ENCODE measurements at places on chromosomes 3 and 15.

DNA sequence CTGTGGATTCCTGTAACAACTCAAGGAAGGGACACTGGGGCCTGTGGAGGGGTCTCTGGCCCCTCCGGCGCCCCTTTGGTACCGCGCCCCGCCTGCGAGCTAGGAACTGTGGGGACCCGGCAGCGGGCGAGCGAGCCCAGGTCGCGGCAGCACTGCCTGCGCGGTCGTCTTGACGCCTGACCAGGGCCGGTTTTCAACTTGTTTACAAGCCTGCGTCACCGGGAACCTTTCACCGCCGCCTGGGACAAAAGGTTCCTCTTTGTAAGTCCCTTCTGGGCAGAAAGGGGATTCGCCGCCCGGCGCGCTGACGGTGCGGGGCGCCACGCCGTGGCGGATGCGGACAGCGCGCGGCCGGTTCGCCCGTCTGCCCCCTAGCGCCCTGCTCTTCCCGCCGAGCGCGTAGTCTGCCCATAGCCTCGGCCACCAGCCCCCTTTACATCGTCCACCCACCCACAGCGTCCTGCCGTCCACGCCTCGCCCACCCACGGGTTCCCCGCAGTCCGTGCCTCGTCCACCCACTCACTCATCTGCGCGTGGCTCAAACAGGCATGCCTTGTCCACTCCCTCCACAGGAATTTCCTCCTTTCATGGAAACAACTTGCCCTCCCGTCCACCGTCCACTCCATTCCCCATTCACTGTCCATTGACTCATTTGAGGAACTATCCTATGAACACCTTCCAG, 5.5 kb upstream of the CFAP100 start:
- DNase-seq = no peak

GRCh38 chr3:187827723-187828122, 82.5 kb upstream of the BCL6 start:
- DNase-seq = no peak

DNA sequence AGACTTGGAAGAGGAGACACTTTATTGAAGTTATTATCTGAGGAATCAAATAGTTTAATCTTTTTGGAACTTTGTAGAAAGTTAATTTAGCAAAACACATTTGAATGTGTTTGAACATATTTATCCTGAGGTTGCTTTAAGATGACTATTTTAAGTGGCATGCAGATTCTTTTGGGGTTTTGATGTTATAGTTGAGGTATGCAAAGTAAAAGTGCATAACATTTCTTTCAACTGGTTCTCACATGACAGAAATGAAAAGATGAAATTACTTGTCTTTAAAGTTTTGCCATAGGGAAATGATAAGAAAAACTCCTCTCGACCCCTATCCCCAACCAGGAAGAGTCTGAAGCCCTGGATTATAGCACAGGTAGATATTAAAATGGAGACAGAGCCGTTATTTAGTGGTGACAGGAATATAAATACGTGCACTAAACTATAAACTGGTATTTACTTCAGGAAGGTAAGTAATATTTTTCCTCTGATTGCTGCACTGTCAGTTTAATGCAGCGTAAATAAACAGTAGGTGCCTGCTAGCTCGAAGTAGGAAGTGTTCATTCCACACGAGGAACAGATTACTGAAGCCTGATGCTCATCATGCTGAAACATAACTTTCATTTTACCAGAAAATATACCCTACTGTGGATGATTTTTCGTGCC, 15.1 kb upstream of the SATB1 start:
- DNase-seq = no peak

DNA sequence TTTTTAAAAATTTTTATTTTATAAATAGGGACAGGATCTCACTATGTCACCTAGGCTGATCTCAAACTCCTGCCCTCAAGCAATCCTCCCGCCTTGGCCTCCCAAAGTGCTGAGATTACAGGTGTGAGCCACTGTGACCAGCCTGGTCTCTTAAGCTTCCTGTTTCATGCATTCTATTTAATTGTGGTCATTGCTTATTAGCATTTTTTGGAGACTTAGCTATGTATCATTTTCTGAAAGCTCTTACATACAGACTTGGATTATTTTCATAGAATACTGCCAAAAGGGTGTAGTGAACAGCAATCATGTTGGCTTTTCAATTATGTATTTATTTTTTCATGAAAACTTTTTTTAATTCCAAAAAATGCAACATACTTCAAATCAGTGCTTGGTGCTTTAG, 51.5 kb upstream of the DCUN1D1 start:
- DNase-seq = no peak

DNA sequence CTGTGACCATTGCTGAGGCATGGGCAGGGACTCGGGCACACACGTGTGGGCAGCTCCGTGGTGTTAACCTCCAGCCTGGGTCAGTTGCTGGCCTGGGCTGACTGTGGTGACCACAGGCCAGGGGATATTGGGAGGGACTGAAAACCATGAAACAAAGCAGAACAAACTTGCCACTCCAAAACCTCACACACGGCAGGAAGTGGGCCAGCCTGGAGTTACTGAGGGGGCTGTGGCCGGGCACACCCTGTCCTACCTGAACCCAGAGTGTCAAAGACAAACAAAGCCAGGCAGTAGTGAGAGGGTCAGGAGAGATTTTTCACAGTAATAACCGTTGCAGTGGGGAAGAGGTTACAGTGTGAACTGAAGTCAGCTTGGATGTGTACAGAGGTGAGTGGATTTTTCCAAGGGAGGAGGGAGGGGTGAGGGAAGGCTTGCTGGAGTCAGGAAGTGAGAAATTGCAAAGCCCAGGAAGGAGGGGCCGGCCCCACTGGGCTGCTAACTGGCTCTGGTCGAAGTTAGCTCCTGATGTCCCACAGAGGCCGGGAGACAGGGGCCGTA, 40.0 kb upstream of the ATP10A start:
- DNase-seq = no peak

GRCh38 chr15:85890620-85890980, 95.9 kb upstream of the KLHL25 start:
- DNase-seq = peak; percentile 49

DNA sequence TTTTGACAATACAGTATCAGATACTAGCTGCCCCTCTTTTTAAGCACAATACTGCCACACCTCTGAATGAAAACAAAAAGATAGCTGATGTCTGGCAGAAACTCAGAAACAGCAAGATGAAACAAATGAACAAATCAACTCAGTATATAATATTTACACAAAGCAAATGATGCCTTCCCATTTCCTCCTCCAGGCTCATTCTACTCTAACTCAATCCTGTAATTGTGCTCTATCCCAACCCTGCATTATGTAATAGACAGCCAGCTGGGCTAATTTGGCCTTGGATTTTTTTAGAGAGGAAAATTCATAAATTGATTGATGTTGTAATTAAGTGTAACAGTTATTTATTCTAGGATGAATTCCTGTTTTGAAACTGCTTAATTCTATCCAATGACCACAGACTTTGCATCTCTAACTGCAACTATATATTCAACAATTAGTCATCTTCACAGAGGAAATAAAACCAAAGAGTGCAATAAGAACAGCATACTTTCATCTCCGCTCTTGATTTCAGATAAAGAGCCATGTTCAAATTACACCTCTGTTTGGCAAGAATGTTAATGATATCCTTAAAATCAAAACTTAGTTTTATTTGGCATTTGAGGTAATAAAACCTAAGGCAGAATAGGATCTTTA, 6.1 kb downstream of the ATG3 start:
- DNase-seq = no peak

DNA sequence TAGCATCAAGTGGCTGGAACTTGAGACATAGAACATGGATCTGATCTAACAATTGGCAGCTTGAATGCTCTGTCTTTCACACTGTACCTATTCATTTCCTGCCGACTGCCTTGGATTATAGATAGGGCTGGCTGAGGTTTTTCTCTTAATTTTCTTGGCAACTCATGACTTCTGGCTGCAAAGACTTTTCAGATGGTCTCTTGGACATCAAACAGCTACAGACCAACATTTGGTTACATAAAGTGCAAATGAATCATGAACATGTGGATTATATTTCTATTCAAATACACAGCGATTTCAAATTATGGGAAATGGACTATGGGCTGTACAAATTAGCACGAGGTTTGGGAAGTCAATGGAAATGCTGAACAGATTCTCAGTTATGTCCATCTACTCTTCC, 26.2 kb upstream of the IL16 start:
- DNase-seq = peak; percentile 12

- DNase-seq = peak; percentile 15
These were observed 53.1 kb downstream of the SLC4A7 start for GRCh38 chr3:27431116-27431515.

- DNase-seq = no peak
These were observed 516.1 kb downstream of the AGBL1 start for GRCh38 chr15:86595741-86596140.

GRCh38 chr3:186004209-186004608, 66.4 kb upstream of the TRA2B start:
- no peak for DNase-seq
